AG09319 (cell line): ENCODE measurements at places on chromosomes 16 and 17.

- DNase-seq, result no peak
Observed at GRCh38 chr16:525123-525519, 2.4 kb upstream of the CAPN15 start.

DNA sequence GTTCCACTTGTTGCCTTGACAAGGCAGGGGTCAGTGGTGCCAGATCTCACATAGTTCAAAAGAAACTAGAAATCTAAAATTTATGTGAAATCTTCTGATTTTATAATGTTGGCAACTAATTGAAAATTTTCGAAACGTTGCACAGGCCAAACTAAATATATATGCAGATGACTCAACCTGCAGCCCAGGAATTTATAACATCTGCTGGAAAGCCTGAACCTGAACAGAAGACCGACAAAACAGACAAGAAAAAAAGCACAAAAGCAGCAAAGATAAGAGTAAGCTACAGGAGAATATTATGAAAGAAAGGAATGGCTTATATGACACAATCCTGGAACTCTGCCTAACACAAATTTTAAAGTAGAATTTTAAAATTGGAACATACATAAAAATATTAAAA, 207.6 kb downstream of the CEP112 start:
- no peak for DNase-seq

DNA sequence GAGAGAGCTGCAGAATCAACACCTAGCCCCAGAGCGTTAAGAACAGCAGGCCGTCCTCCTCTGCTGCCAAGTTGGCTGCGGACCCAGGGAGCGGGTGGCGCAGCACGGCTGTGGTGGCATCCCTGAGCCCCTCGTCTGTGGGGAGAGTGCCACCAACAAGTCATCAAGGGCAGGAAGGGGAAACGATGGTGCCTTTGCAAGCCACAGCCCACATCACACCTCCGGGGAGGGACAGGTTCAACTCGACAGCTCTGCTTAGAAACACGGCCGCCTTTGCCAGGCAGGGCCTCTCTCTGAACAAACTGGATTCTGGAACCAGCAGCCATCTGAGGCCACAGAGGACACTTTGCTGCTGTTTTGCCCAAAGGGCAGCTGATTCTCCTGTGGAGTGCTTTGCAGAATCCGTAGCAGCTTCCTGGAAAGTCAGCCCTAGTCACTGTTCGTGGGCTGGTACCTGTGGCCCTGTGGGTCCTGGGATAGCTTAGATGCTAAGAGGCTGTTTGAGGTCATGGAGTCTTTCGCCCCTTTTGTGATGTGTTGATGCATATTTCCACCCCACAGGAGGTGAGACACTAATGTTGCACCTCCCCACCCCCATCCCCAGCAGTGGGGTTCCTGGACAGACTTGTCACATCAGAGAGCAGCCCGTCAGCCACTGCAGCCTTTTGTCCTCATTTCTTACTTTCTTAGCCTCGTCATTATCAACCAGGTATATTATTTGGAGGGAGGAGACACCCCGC, 270.6 kb downstream of the CPPED1 start:
- no peak for DNase-seq

GRCh38 chr17:62859146-62859545, 51.0 kb upstream of the MARCHF10 start:
- DNase-seq, result no peak

DNA sequence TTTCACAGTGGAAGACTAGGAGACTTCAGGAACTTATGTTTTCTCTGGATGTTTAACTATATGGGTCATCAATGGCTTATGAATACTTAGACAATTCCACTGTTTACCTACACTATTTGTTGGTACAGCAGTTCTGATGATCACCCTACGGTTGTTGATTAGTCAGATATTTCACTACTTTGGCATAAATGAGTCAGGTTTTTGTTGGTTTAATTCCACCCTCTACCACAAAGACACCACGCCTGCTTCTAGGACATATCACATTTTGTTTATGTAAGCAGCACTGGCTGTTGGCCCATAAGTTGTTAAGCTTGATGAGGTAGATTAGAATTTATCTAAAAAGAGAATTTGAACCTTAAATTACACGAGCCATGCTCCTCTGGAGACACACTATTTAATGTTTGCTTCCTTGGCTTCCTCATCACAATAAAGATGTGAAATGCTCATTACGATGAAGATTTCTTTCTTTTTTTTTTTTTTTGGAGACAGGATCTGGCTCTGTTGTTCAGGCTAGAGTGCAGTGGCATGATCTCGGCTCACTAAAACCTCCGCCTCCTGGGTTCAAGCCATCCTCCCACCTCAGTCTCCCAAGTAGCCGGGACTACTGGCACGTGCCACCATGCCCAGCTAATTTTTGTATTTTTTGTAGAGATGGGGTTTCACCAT, 4.3 kb downstream of the GDE1 start:
- peak; percentile 10 for DNase-seq

DNA sequence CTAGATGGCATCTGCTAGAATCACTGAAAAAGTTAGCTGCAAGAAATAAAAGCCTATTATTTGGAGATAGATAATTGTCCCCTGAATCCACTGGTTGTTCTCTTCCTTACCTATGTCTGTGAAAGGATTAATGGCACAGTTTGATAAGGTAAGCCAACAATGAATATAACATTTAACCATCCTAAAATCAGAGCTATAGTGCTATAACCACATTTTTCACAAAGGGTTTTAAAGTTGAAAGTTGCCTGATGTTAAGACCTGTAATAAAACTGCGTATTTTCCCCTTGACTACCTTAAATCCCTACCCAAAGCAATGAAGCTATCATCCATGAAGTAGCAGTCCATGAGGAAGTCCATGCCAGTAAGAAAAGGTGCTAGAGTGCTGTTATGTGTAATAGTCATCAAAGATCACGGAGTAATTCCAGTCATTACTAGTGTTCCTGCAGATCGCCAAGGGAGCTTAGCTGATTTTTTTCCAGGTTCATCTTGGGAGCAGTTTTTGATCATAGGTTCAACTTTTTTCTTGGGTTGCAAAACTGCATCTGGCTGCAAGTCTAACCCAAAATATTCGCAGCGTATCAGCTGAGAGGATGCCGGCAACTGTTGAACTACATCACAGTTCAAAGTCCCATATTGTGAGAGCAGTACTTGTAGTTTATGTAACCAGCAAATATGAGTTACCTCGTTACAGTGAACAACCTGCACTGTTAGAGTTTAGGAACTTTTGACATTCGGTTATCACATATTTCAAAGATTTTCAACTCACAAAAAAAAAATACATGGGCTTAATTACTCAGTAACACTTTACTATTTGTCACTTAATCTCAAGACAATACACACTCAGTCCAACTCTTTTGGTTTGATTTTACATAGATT, 18.2 kb upstream of the RSL1D1 start:
- no peak for DNase-seq

- DNase-seq, result no peak
Observed at GRCh38 chr17:17235212-17236174, 1.5 kb downstream of the FLCN start.

DNA sequence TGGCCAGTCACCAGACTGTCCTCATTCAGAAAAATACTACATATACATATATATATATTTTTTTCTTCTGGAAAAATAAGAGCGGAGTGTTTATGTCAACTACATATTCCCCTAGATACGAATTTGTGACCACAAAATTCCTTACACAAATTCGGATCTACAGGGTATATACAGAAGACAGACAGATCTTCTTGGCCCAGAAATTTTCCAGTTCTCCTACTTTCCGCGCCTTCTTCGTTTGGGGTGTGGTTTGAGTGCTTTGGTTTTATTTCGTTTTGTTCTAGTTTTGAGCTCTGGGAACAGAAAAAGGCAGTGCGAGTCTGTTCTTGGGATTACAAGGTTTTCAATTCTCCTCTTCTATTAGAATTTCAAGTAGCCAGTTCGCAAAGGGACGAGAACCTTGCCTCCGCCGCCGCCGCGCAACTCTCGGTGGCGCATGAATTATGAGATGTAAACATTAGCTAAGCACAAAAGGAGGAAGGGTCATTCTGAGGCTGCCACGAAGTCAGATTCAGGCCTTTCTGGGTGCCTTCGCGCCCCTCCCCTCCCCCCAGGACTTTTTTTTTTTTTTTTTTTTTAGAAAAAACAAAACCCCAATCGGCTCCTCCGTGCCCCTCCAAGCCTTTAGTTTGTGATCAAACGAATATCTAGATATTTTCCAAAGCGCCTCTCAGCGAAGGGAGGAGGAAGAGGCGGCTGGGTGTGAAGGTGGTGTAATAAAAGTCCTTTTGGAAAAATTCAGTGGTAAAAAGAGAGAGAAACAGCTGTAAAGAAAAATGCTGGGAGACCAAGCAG, 1.8 kb upstream of the HOXB4 start:
- no peak for DNase-seq

DNA sequence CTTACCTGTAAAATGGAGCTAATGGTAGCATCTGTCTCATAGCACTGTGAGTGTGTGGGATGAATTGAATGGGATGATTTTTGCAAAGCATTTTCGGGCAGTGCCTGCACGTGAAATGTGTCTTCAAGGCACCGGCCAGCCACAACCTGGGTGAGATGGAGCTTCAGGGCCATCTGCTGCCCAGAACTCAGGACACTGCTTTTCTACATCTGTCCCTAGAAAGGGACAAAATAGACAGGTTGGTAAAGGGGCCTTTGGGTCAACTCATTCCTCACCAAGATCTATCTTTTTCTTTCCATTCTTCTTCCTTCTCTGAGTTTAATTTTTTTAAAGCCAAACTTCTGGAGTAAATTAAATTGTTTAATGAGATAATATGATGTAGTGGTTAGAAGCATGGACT, 106.5 kb downstream of the UTP18 start:
- DNase-seq, result no peak

DNA sequence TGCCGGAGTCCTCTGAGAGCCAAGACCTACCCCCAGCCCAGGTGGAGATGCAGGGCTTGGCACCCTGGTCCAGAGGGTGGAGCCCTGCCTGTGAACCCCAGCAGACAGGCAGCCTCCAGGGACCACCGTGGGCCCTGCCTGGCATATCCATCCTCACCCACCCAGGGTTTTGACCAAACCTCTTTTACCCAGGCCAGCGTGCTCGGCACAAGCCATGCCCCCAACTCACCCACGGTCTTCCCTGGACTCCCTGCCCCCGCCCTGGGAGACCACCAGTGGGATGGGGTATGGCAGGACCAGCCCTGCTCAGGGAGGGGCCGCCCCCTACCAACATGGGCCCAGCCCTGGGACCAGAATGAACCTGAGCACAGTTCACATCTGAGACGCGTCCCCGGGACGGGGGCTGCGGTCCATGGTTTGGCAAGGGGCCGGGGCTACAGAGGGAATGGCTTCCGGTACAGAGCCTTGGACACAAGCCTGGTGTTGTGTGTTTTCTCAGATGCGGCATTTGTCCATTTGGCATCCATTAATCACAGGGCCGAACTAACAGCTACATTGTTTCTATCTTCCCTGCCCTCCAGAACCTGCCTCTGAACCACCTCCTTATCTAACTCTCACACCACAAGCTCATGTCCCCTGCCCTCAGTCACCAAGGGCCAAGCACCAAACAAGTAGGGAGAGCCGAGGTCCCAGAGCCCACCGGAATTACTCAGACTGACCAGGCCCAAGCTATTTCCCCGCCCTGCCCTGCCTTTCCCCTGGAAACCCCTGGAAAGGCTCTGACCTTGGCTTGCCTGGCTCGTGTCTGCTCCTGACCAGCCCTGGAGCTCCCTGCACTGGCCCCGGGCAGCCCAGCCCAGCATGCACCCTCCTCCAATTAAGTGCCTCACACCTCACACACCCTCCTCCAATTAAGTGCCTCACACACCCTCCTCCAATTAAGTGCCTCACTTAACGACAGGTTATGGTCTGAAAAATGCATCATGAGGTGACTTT, 14.1 kb downstream of the HS3ST6 start:
- no peak for DNase-seq

GRCh38 chr16:30367349-30368009, 2.8 kb downstream of the TBC1D10B start:
- no peak for DNase-seq

- DNase-seq, result no peak
Observed at GRCh38 chr17:75418531-75418930, 13.1 kb upstream of the GRB2 start.

- DNase-seq, result no peak
Observed at GRCh38 chr17:15403276-15403939, 62.0 kb upstream of the TEKT3 start.

GRCh38 chr16:66844342-66845079, at the start of gene CA7:
Gene CA7 (plus strand): TSS chr16:66844414. CDS start chr16:66844488, 74 bp downstream.
- DNase-seq, result no peak

DNA sequence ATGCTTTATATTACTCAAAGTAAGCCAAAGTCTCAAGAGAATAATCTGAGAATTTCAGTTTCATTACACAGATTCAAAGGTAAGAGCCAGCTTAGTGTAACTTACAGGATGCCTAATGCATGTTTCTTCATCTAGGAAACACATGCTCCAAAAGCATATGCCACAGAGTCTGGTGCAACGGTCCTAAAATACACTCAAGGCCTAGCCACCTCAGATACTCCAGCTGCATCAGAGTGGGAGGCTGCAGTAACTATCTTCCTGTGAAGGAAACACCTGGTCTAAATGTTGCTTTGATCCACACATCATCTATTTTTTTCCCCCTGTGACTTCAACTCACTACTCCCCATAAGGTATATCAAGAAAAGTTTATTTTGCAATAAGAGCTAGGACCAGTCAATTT, 51.6 kb upstream of the CORO6 start:
- no peak for DNase-seq

DNA sequence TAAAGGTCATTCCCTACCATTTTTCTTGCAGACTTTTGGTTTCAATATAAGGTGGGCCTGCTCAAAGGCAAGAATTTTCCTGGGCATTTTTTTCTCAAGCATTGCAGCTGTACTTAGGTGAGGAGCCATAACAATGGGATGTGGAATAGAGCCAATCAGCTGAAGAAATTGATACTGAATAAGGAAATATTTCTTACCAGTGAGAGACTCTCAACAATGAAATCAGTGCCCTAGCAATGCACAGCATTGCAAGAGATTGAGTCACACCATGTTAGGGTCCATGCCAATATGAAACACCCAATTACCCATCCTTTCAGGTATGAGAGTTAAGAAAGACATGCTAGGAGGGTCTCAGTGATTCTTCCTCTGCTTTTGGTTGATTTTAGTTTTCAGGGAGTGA, 237.6 kb downstream of the SOX9 start:
- DNase-seq, result peak; percentile 45

GRCh38 chr16:425740-426114, 278 bp downstream of the RAB11FIP3 start:
- DNase-seq, result no peak

DNA sequence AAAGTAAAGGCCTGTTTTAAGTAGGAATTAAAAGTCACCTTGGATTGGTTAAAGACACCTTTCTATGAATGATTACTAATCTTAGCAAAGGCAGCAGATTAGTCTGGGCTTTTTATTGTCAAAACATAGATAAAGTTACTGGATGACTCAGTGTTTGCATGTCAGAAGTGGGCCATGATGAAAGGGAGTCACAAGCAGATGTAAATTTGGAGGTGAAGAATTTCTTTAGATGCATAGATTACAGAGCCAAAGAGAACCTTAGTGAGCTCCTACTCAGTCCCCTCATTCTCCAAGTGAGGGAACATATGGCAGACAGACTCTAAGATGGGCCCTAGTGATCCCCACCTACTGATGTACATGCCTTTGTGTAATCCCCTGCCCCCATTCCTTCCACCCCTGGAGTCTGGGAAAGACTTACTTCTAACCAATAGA, 124.5 kb downstream of the HS3ST3A1 start:
- no peak for DNase-seq

- DNase-seq, result no peak
Observed at GRCh38 chr17:67617304-67617899, 100.3 kb upstream of the NOL11 start.

GRCh38 chr16:29992344-29992967, 3.0 kb downstream of the HIRIP3 start:
- DNase-seq, result no peak

GRCh38 chr16:73504591-73505575, 457.0 kb upstream of the ZFHX3 start:
- DNase-seq, result no peak
